PC-3 (cell line): ENCODE measurements at places on chromosomes 7 and 10. TPM values are rescaled to one million over a fixed set of nuclear protein-coding genes. Genes with fewer than 3 reads are reported as not detected.

GRCh38 chr7:91894781-91895480, 14.4 kb upstream of the MTERF1 start:
- no peak for DNase-seq

DNA sequence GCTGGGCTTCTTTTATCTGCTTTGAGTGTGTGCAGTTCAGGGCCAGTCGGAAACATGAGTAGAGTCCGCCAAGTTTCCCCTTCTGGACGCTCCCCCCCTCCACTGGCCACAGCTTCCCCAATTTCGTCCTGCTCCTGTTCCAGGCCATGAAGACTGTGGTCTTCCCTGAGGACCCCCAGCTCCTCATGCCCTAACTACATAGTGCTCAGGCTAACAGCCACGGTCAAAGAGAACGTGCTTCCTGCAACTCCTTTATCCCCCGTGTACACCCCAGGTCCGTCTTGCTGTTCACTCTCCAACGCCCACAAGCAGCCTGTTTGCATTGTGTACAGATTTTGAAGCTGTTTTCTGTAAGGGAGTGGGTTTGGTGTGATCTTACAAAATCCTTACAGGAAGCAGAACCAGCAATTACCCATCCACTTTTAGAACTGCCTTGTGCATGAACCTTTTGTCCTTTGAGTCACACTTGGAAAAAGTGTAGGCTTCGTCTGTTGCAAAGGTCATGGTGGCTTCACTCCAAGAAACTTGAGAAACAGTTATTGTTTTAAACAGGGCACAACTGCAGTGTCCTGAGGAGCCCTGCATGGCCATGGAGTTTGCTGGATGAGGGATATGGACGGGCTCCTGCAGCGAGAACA, 77.0 kb upstream of the FAM20C start:
- no peak for DNase-seq

DNA sequence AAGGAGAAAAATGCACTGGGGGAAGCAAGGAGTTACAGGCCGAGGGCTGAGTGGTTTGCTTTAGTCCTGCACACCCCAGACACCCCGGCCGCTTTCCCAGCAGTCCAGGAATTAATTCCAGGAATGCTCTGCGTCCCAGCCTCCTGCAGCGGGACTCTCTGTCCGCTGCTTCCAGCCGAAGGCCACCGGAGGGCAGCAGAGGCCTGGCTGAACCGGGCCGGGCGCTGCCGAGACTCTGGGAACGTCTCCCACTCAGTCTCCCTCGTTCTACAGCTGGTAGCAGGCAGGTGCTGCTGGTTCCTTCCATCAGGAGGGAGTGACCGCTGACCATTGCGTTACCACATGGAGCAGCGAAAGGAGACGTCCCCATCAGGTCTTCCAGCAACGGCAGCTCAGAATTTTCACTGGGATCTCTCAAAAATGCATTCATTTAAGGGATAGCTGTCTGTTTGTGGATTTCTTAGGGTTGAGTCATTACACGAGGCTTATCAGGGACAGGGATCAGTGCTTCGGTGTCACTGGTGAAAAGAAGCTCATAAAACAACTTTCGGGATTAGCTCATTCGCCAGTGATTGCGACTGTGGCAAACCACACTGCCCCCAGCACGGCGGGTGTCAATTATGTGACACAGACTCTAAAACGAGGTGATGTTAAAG, 24.9 kb upstream of the PITRM1 start:
- DNase-seq, result peak; percentile 74

DNA sequence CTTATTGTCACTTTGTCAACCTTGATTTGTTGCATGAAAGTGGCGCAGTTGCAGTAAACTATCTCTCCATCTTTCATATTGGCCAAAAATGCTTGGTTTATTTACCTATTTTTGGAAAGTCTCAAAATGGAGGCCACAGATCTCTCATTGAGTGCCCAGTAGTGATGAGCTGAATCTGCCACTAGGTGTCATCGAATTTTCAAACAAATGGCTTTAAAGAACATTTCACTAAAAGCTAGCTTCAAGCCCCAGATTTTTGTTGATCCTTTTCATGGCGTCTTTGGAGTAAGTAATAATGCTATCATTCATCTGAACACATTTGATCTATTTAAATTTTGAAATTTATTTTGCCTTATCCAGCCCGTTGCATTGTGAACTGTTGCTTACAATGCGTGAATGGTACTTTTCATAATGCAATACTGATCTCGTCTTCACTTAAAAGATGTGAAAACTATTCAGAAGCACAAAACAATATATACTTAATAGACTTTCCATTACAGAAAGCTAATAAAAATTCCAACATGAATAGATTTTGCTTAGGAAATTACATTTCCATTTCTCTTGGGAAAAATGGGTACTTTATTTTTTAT, 236.2 kb downstream of the DNAJB9 start:
- DNase-seq, result peak; percentile 40

DNA sequence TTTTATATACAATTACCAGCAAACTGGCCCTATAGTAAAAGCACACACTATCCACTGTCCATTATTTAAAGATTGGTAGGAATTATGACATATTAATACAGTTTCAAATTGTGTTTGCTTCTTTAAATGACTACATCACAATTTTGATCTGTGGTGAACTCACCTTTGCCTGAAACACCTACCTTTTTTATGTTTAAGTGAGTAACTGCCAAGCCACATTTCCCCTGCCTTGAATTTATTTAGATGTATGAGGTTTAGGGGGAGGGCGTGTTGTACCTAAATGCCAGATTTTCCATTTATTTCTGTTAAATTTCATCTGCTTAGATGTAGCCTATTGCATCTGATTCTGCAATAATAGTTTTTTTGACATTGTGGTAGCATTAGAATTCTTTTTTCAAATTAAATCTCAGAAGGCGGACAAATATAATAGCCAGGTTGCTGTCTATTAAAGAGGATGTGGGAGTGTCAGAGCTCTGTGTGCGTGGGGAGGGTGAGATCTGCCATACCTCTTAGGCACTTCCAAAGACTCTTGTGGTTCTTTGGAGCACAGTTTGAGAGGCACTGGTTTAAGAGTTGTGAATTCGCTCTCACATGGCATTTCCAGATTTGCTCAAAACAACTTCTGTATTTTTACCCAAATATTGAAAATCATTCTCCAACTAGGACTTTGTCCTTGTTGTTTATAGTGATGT, 13.8 kb downstream of the PIK3CG start:
- DNase-seq, result no peak

GRCh38 chr10:132648072-132648850, 110.7 kb downstream of the INPP5A start:
- no peak for DNase-seq

GRCh38 chr7:52540041-52540440, 495.4 kb upstream of the POM121L12 start:
- DNase-seq, result peak; percentile 24

- no peak for DNase-seq
These were observed 20.8 kb upstream of the DDIT4 start for GRCh38 chr10:72252972-72253371.

- no peak for DNase-seq
These were observed 619.3 kb downstream of the AUTS2 start for GRCh38 chr7:70217571-70217970.

DNA sequence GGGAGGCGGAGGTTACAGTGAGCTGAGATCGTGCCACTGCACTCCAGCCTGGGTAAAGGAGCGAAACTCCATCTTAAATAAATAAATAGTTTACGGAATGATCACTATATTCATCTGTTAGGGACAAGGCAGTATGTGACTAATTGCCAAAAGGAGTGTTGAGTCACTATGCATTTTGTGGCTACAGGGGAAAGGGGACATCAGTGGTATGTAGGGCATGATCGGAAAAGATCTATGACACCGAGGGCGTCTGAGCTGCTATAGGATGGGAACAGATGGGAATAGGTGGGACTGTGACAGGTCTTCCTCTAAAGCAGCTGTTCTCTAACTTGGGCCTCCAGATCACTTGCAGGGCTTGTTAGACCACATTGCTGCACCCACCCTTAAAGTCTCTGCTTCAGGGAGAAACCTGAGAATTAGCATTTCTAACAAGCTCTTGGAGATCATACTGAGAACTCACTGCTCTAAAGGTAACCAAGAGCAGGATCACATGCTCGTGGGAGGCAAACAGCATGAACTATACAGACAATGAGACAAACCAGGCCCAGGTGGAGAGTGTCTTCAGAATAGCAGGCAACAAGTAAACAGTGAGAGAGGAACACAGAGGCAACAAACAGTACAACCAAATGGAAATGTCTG, 65.1 kb upstream of the ITGA8 start:
- peak; percentile 62 for DNase-seq

GRCh38 chr10:67789769-67790168, 48.2 kb downstream of the DNAJC12 start:
- no peak for DNase-seq

GRCh38 chr10:6153845-6154244, 48.9 kb upstream of the PFKFB3 start:
- DNase-seq, result no peak

DNA sequence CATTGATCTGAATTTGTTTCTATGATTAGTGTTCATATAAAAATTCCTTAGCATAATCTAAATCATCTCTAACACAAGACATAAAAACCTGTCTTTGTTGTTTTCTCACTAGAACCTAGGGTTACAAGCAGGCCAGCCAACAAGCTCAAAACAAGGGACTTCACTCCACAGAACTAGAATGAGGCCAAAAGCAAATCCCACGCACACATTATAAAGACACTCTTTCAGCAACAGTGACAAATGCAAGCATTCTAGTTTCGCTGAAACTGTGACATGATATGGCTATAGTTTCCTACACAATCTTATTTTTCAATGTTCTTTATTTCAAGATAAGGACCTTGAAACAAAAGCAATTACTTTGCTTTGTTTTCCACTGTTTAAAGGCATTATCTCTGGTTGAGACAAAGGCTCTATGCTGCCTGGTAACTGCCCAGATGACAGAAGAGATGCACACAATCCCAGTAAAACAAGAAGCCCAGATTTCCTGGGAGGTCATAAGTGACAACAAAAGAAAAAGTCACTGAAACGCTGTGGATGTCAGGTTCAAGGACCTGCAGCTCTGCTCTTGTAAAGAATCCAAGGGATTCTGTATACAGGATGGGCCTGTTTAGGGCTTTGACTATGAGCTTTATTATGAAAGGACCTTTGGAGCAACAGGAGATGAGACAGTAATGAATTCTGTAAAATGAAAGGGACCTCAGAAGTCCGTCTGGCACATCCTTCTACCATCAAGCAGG, 105.3 kb downstream of the SORCS1 start:
- DNase-seq, result no peak

- DNase-seq, result no peak
These were observed 3.6 kb downstream of the ARHGAP21 start for GRCh38 chr10:24720096-24720495.

DNA sequence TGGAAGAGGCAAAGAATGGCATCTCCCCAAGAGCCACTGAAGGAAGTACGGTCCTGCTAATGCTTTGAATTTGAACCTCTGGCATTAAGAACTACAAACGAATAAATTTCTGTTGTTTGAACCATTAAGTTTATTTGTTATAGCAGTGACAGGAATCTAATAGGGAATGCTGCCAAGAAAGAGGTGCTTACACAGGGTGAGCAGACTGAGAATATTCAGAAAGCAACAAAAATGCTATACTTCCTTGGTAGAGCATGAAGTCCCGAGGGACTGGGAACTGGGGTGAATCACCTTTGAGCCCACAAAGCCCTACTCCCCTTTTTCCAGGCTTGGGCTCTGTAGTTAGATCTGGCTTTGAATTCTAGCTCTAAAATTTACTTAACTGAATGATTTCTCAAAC, 45.0 kb downstream of the PANK1 start:
- no peak for DNase-seq

GRCh38 chr10:81405399-81405798, 469.6 kb upstream of the NRG3 start:
- DNase-seq, result no peak

DNA sequence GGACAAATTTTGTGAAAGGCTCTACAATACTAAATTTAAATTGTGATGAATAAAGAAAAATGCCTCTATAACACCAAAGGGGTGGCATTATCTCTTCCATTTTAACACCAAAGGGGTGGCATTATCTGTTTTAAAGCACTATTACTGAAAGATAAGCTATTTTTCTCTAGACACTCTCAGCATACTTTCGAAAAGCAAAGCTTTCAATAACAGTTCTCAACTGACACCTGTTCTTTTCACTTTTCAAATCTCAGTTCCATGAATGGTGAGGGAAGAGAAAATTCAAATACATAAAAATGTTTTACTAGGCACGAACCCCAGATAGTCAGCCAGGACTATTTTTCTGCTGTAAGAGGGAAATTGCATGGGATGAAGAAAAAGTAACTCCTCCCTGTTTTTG, 103.8 kb downstream of the CPEB3 start:
- DNase-seq, result no peak

GRCh38 chr7:129646369-129647021, 35.0 kb downstream of the NRF1 start:
- DNase-seq, result no peak

DNA sequence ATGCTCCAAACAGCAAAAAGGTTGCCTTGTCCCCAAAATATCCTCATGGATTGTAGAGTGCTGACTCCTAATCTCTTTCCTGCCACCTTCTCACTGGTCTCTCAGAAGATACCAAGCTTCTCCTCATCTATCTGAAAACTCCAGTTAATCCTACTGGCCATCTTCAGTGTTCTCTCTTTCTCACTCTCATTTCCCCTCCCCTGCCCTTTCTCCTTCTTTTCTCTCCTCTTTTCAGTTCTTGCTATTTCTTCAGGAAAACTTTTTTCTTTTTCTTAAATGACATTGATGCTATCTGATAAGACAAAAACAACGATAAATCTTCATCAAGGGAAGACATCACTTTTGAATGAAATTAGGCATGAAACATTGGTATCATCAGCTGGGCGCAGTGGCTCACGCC, 109.8 kb downstream of the USP6NL start:
- no peak for DNase-seq

DNA sequence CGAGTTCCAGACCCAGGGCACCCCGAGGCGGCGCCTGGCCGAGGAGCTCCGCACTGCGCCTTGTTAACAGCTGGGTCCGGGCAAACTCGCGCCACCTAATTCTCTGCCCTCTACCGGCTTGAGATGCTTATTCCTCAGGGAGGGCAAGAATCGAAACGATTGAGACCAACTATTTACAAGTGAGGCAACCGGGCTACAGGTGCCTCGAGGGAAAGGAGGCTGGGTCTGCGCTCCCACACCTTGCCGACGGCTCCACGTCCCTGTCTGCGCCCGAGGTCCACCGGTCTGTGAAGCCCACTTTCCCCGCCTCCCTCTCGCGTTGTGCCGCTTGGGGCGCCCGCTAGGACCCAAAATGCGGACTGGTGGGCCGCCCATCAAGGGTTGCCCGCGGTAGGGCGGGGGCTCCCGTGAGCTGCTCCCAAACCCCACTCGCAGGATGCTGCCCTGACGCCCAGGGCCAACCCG, 527 bp downstream of the AKR1B1 start:
- DNase-seq, result no peak

GRCh38 chr7:93723424-93724124, 149.1 kb upstream of the CALCR start:
- no peak for DNase-seq

The EPO gene
- not detected in 2 replicates for total RNA-seq

The CHST3 gene
- 12.7 and 17.0 TPM in 2 replicates for total RNA-seq

The PAXIP1 gene
- total RNA-seq, result 8.1 and 15.3 TPM in 2 replicates

The BAG3 gene
- 47.1 and 47.6 TPM in 2 replicates for total RNA-seq

The FRAT2 gene
- total RNA-seq, result 19.2 and 26.7 TPM in 2 replicates

The NUDT13 gene
- total RNA-seq, result 1.1 and 1.8 TPM in 2 replicates

The SFTPA1 gene
- total RNA-seq, result not detected in 2 replicates

The ZPBP gene
- total RNA-seq, result not detected in 2 replicates

The SEMA3D gene
- 4.0 and 4.8 TPM in 2 replicates for total RNA-seq

The ECHS1 gene
- 114 and 120 TPM in 2 replicates for total RNA-seq

The MICALL2 gene
- 52.8 and 72.6 TPM in 2 replicates for total RNA-seq

The CRYGN gene
- 0.11 TPM in 1 of 2 replicates, not detected in the other for total RNA-seq

The ACBD7 gene
- 3.3 and 5.4 TPM in 2 replicates for total RNA-seq

The C10orf88 gene
- total RNA-seq, result 4.5 and 6.2 TPM in 2 replicates
